Hematopoietic multipotent progenitor cell treated with erythropoietin and hydrocortisone succinate and interleukin-3 and kit ligand, for 17 days (in vitro differentiated cells): ENCODE measurements at places on chromosomes 16 and 17.

- peak; percentile 23 for DNase-seq
These were observed 14.6 kb downstream of the ATP5PD start for GRCh38 chr17:75031972-75032719.

- no peak for DNase-seq
These were observed 93.3 kb downstream of the CMC2 start for GRCh38 chr16:80913397-80913796.

DNA sequence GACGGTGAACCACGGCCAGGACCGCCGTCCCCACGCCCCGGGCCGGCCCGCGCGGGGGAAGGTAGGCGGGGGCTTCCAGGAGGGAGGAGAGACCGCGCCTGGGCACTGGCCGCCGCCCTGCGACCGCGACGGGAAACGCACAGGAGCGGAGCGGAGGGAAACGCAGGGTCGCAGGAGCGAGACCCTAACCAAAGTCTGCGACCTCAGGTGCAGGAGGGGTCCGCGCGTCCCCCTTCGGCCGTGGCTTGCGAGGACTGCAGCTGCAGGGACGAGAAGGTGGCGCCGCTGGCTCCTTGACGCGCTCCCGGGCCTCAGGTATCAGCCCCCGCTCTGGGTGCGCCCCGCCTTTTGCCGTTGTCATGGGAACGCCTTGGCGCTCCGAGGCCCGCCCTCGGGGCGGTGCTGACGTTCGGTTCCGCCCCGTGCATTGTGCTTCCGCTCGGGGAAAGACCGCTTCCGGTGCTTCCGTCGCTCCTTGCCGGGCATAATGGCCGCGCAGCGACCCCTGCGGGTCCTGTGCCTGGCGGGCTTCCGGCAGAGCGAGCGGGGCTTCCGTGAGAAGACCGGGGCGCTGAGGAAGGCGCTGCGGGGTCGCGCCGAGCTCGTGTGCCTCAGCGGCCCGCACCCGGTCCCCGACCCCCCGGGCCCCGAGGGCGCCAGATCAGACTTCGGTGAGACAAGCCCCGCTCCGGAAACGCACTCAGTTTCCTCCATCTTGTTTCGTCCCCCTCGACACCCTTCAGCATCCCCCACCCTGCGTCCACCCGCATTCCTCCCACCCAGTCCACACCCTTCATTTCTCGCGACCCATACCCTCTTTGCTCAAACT lies at the start of gene OVCA2:
Gene OVCA2, plus strand, starts transcription at position 462 of the 829 bp plus-strand sequence. Its CDS starts 26 bp downstream, at position 488.
- DNase-seq, result peak; percentile 99

DNA sequence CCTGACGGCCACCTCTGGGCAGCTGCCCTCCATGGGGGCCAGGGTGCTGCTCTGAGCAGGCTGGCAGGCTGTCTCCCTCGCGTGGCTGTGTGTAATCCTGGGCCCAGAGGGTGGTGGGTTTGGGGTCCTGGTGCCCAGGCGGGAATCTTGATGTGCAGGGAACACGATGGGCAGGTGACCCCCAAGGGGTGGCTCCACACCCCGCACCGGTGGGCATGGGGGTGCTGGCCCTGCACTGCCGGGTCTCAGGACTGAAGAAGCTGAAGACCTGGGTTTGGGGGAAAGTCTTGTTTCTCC lies 8.6 kb downstream of the CHMP6 start:
- no peak for DNase-seq

DNA sequence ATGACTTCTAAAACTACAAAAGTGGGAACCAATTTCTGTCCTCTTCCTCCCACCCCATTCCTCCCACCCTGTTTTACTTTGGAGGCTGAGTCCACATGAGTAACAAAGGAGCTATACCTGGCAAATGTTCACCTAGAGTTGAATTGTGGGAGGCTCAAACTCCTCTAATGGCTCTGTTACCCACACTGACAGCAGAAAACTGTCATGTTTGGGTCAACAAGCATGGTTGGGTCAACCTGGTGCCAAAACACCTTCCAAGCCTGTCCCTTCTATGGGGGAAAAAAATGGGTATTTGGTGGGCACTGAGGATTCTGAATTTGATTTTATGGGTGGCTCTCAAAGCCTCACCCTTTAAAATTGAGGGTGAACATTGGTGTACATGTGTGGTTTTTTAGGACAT lies 12.0 kb upstream of the HOXB13 start:
- no peak for DNase-seq

DNA sequence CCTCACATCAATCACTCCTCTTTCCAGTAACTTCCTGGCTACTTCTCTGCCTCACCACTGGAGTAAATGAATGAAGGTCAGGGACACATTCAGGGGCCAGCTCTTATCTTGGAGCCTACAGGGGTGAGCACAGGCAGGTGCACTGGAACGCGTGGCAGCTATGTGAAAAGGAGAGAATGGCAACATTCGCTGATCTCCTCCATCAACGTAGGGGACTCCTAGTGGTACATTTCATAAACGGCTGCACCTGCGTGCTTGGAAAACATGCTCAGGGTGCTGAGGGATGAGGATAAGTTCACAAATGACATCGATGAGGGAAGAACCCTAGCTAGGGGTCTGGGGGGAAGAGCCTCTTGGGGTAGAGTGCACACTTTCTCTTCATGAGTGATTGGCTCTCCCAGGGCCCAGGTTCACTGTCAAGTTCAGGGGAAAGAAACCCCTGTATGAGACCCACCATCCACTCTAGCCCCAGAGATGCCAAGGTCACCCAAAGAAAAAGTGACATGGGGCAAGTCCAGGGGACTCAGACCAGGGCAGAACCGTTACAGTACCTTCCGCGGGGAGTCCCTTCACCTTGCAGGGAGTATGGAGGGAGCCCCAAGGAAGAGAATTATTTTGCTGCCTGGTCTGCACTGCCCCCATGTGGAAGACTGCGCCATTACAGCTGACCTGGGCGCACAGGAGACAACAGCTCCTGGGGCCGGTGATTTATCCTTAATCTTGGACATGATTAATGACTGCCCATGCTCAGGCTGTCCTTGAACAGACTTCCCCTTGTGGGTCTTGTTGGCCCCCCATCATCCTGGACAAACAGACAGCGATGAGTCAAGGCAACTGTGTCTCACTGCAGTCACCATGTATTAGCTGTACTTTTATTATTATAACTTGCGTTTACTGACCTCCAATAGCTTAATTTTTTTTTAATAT lies 30.1 kb downstream of the VAC14 start:
- DNase-seq, result peak; percentile 84

DNA sequence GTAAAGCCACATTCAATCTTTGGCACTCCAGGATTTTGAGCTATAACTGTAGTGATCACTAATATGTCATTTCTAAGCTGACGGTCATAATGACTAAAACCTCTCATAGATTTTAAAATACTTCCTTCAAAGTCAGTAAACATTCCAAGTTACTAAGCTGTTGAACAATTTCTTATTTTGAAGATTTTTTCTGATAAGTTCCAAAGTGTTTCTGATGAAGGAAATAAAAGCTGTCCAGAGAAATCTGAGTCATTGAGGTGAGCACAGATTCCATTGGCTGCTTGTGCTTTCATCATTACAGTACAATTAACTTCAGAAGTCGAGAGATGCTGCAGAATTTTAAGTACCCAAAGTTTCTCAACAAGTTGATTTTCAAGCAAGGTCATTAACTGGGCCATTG lies 23.9 kb downstream of the NLRC5 start:
- DNase-seq, result no peak

GRCh38 chr17:5248821-5249479 lies 14.3 kb upstream of the SCIMP start:
- no peak for DNase-seq

DNA sequence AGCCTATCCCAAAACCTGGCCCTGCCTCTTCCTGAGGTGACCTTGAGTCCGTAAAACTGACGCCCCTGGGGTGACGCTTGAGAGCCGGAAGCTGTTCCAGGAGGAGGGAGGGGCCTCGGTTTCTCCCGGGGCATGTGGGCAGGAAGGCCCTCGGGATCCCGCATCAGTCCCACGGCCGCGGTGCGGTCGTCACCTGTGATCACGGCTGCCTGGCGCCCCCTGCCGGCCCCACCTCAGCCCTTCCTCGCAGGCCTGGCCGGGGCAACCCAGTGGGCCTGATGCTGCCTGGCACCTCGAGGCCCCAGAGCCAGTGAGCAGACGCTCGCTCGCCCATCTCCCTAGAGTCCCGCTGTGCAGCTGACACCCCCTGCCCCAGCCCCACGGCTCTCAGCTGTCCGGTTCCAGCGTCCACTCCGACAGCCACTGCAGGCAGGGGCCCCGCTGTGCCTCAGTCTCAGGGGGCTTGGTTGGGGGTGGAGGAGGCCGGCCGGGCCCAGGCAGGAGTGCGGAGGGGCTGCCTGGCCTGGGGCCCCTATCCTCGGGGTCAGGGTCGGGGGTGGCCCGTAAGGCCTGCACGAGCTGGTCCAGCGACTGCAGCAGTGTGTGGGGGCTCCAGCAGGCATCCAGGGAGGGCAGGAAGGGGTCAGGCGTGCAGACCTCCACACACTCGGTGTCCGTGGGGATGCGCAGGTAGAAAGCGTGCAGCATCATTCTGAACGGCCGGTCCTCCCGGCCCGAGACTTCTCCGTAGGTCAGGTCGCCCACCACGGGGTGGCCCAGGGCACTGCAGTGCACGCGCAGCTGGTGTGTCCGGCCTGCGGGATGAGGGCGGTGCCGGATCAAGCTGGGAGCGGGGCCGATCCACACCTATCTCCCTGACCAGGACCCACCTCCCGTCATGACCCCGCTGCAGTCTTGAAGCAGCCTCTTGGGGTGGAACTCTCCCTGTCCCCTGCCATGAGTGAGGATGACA lies 2.3 kb downstream of the RPUSD1 start:
- DNase-seq, result peak; percentile 70

DNA sequence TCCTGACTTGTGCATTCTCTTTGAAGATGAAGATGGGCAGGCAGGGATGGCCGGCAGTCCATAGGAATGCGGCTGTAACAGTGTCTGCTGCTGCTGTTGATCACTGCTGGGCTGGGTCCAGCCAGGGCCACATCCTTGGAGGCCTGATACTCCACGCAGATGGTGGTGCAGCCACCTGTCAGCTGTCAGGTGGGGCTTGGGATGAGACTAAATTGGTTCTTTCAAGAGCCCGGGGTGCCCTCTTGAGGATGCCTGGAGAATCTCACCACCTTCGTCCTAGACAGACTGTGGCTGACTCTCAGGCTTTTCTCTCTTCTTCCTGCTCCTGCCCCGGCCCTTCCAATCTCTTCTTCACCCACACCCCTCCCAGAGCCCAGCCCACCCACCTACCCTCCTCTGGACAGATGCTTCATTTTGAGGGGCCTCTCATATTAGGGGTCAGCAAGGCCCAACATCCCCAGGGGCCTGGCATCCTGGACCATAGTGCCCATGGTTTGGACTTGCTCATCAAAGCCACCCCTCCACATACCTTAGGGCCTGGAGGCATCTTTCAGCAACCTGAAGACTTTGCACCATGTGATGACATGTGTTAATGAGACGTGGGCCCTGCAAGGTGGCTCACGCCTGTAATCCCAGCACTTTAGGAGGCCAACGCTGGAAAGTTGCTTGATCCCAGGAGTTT lies 19.1 kb downstream of the OSBPL7 start:
- peak; percentile 63 for DNase-seq

- DNase-seq, result no peak
These were observed at the start of gene OR3A2 for GRCh38 chr17:3385869-3386816. Gene OR3A2 (minus strand): TSS chr17:3386308.

GRCh38 chr17:42275527-42276358 lies 448 bp downstream of the STAT5B start:
- DNase-seq, result peak; percentile 68

DNA sequence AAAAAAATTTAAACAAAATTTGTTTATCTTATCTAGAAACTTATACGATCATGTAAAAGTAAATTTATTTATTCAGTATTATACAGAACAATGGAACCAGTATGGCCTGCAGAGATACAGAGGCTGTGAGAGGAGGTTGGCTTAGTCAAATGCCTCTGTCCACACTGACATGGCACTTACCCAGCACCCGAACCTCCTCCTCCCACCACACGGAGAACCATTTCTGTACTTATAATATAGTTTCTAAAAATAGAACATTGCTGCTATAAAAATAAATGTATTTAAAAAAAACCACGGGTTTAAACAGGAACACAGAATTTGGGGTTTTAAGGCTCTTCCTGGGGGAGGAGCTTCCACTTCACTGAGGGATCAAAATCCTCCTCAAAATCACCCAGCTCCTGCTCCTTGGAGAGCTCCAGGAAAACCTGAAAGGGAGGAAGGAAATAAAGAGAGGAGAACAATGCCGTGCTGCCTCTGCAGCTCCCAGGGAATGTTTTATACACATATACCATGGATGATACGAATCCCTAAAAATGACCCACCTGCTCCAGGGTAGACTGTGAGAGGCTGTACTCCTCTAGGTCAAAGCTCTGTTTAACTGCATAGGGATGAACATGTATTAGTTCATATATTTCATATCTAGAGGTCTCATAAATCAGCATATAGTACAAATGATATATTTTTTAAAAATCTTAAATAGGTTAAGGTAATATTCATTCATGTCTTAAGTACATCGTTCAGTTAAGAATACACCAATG lies 87.3 kb downstream of the ABCA8 start:
- no peak for DNase-seq

- DNase-seq, result no peak
These were observed 56.1 kb upstream of the ACSF3 start for GRCh38 chr16:89037261-89038152.

- no peak for DNase-seq
These were observed 217.6 kb upstream of the KCNJ16 start for GRCh38 chr17:69857412-69857835.

DNA sequence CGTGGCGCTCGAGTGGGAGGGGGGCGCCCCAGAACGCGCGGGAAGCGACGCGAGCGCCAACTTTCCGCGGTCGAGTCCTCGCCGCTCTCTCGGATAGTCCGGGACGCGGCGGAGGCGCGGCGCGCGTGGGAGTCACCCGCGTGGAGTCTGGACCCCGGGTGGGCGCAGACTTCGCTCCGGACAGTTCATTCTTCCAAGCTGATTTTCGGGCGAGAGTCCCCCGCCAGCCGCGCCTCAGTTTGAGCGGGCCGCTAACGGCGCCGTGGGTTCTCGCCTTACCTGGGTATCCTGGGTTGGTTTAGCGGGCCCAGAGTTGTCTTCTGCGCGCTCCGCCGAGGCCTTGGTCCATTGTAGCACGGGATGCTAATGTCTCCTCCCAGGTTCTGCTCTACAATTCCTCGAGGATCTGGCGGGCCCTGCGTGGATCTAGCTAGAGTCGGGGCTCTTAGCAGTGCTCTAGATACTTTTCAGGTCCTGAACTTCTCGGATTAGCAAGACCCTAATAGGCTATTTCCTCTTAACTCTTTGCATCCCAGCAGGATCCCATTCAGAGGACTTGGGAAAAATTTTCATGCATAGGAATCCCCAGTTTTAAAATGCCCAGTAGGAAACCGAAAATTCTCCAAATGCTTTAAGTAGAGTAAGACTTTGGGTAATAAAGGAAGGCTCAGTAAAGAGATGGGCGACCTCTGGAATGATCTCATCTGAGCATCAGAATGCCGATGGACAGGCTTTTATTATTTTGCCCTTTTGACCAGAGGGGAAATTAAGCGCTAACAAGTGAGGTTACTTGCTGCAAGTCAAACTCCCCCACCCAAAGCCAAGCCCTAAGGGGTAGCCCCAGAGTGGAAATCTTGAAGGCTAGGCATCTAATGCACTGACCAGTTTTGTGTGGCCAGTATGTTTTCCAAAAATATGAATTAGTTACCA lies 537 bp upstream of the GJC1 start:
- DNase-seq, result no peak

DNA sequence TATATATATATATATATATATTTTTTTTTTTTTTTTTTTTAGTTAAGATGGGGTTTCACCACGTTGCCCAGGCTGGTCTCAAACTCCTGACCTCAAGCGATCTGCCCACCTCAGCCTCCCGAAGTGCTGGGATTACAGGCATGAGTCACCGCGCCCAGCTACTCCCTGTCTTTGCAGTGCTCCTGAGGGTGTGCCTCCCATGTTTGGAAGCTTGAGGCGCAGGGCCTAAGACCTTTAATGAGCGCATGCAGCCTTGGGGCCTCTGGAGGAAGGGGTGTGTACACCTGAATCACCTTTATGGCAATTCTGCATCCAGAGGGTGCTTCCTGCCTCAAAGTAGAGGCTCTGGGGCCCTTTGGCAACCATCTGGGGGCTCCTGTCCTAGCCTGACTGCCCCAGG lies 219.4 kb upstream of the CIBAR2 start:
- no peak for DNase-seq
